Esophagus muscularis mucosa (tissue), 4 donors: ENCODE measurements at places on chromosomes 4 and X. TPM values are rescaled to one million over a fixed set of nuclear protein-coding genes. Genes with fewer than 3 reads are reported as not detected.

DNA sequence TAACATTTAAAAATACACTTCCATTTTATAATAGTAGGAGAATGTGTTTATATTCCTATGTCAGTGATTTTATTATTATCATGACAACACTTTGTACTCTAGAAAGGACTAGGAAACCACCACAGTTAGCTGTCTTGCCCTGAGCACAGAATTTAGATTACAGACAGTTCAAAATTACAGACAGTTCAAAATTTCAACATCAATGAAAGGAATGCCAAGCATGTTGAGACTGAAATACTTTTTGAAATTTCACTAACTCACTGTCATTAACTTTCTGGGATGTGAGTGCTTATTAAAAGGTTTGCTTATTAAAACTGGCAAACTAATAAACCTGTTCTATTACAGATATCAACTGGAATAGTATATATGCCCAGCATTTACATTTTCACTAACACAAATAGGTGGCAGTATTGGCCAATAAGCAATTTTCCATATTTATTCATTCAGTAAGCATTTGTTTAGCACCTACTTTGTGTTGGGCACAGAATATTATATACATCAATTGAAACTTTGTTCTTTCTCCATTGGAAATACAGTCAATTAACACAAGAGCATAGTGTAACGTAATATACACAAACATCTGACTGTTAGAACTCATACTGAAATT, 179.4 kb downstream of the FBXW7 start:
- DNase-seq, result no peak

Gene PCSK1N
- 2.9 TPM for total RNA-seq

GRCh38 chr4:79823148-79823763, 249.8 kb downstream of the ANTXR2 start:
- no peak for DNase-seq

DNA sequence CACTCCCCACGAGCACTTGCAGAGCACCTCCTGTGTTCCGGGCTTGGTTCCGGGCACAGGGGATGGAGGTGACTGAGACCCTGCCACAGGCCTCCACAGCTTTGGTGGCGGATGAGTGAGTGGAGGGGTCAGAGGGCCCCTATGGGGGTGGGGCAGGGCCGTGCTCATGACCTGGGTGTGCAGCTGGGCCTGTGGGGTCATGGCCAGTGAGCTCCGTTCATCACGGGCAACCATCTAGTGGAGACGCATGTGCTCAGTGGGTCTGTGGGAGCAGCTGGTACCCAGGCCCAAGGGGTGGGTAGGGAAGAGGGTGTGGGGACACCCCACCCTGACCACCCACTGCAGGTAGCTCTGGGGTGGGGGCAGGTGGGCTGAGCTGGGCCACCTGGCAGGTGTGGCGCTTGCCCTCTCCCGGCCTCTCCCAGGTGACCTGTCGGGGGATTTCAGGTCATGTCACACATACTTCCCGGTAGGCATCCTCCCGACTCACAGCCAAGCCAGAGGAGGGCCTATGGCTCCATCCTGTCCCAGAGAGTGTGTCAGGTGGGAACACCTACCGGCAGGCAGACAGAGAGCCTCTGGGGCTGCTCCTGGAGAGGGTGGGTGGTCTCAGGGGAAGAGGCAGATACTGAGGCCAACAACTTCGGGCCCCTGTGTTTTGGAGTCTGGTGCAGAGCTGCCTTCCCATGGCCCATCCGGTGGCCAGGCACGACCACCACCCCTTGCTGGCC, 3.6 kb downstream of the PSAPL1 start:
- DNase-seq, result no peak

DNA sequence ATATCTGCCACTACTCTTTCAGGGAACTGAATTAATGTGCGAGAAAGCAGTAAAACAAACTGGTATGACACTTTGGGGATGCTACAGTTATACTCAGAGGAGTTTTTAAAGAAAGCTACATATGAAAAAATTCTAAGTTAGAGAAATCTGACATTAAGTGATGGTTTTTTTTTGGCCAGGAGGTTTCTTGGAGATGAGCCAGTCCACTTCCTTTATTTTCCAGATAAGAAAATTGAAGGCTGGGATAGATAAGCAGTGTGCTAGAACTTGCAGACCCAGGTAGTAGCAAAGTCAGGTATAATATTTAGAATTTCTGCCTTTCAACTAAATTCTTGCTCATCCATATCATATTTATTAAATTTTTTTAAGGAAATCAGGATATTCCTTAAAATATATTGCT, 106.8 kb downstream of the FAT4 start:
- no peak for DNase-seq

- DNase-seq, result no peak
Measured at GRCh38 chr4:1367936-1368289, 20.9 kb downstream of the UVSSA start.

GRCh38 chr4:152572417-152573086, 36.7 kb upstream of the FBXW7 start:
- DNase-seq, result no peak

DNA sequence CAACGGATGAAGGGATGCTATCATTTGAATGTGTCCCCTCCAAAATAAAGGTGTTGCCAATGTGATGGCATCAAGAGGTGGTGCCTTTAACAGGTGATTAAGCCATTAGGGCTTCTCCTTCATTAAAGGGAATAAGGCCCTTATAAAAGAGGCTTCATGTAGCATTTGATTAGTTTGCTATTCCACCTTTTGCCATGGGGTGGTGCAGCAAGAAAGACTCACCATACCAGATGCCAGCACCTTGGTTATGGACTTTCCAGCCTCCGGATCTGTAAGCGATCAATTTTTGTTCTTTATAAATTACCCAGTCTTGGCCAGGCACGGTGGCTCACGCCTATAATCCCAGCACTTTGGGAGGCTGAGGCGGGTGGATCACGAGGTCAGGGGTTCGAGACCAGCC, 7.9 kb upstream of the SLC25A43 start:
- no peak for DNase-seq

GRCh38 chr4:2073808-2074481, 14.8 kb downstream of the NAT8L start:
- DNase-seq, result no peak

- DNase-seq, result no peak
Measured at GRCh38 chrX:119625843-119626242, 19.6 kb upstream of the NKRF start.

DNA sequence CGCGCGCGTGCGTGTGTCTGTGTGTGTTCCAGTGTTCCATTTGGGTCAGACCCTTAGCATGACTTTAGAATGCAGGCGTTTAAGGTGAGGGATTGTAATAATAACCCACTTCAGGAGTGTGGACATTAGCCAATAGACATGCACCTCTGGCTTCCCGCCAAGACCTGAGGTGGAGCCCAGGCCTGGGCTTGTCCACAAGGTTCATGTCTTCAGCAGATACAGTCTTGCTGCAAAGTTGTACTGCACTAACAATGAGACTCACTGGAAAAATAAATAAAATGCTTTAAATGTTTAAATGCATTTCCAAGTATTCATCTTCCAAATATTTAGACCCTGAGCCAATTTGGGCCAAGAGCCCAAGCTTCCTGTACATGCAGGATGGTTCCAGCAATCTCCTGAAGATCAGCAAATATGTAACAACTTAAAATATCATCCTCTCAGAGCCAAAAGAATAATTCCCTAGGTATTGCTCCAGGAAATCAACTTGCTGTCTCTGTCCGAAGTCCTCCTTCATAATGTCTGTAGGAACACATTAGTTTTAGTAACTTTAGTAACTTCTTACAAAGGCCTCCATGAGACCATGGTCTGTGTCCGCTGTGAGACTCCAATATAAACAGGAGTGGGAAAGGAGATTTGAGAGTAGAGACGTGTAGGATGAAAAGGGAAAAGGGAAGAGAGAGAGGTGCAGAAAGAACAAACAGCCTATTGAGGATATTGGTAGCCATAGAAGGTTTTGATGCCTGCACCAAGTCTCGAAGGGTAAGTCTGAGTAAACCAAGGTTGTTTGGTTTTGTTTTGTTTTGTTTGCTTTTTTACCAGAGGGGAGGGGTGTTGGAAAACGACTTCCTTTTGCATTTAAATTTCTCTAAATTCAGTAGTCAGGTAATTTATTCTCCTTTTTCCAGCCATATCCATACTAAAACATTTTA, 98.5 kb upstream of the KLF3 start:
- DNase-seq, result no peak

DNA sequence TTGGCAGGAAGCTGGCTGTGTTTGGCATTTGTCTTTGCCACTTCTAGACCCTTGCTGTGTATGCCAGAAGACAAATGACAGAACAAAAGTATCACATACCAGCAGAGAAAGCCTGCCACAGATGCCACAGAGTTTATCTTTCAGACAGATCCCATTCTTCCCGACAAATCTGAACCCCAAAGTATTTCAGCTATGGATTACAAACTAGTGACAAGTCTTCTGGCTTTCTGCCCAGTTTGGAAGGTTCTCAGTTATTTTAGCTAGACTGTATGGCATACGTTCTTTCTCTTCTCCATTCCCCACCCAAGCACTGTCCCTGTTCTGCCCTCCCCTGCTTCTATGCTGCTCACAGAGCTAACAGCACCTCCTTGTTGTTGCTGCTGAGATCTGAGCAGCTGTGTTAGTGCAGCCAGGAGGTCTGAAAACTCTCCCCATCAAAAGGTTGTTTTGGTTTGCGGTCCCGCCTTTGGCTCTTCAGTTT, 236.7 kb downstream of the FRAS1 start:
- DNase-seq, result no peak

Gene SMPX
- total RNA-seq, result 25.5 TPM

DNA sequence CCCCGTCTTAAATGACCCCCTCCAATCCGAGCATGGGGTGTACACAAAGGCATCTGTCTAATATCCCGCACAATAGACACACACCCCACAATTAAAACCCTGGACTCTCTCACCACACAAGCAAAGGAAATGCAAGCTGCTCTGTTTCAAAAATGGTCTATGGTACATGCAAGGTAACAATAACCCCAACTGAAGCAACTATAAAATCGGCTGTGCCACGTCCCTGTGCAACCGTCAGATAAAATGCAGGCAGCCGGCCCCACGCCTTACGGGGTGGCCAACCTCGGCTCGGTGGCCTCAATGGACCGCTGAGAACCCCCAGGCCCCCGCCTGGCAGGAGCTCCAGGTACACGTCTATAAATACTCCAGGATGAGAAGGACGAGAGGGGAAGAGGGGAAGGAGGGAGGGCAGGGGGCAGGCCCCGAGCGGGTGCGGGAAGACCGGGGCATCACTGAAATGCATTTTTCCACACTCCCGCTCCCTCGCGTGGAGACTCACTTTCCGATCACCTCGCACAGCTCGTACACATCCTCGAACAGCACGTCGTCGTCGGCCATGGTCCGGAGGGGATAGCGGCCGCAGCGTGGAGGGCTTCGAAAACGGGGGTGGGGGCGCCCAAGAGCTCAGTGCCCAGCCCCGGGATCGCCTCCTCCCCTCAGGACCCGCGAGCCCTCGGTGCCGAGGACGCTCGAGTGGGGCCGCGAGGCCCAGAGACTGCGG, 763 bp downstream of the CASK start:
- no peak for DNase-seq
